ENCODE measurements at places on chromosomes 6 and 20.

DNA sequence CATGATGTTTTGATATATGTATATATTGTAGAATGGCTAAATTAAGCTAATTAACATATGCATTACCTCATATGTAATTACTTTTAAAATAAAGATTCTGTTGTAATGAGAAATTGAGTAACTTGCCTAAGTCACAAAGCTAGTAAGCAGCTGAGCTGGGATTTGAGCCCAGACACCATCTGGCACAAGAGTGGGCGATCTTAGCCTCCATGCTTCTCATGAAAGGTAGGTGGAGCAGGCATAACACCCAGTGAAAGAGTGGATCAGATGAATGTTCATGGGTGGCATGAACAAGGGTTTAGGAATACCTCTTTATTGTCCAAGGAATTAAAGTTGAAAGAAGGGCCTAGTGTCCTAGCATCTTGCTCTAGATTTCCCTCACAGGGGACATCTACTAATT is 365.4 kb downstream of the TFAP2B start:
- no peak for DNase-seq

DNA sequence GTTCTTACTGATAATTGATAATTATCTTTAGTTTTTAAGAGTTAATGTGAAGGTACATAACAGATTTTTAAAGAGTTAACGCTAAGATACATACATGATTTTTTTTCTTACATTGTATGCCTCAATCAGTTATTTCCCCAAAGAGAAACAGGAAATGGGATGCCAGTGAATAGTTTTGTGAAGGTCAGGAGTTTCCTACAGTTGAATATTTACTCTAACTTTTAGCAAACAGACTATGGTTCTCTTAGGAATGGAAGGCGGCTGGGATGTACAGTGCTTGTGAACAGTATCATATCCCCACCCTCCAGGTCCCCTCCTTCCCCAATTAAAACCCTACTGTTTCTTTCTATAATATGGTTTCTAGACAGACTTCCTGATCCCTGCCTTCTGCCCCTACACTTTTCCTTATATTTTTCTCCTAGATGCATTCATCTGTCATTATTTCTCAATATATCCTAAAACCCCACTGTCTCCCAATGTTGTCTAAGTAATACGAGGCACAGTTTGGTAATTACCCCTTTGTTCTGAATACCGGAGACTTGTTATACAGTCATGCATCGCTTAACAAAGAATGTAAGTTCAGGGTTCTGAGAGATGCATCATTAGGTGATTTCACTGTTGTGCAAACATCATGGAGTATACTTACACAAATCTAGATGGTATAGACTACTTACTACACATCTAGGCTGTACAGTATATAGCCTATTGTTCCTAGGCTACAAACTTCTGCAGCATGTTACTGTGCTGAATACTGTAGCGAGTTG is 29.2 kb downstream of the SLC35A1 start:
- no peak for DNase-seq

DNA sequence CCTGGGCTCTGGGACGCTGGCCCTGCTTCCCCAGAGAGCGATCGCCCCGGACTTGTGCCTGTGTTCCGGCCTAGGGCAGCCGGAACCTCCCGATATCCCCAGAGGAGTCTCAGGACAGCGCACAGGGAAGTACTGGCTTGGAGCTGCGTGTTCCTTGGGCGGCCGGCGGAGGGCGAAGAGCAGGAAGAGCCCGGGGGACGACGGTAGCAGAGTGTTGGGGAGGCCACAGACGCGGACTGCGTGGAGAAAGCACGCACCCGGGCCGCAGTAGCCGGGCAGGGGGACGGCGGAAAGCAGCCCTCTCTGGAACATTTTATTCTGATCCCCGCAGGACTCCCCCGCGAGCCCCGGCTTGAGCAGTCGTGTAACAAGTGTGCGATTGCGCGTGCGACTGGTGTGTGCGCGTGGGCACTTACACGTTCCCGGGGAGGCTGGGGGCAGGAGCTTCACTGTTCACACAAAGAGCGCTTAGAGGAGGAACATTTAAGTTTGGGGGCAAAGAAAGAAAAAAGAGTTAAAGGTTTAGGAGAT is 36.1 kb downstream of the NCR2 start:
- no peak for DNase-seq

GRCh38 chr20:63819224-63819921 is 11.7 kb downstream of the ZBTB46 start:
- DNase-seq = no peak

- no peak for DNase-seq
Observed at GRCh38 chr20:25219365-25219764, 23.9 kb downstream of the ENTPD6 start.

Measured in glomerular endothelial cell (primary cell).